ENCODE measurements at places on chromosomes 4 and X. TPM values are rescaled to one million over a fixed set of nuclear protein-coding genes. Genes with fewer than 3 reads are reported as not detected.

Gene EPGN
- polyA plus RNA-seq = not detected

Gene ARX
- polyA plus RNA-seq = not detected

Gene PRRG1
- polyA plus RNA-seq = 46.3 TPM

Gene USO1
- polyA plus RNA-seq = 29.1 TPM

DNA sequence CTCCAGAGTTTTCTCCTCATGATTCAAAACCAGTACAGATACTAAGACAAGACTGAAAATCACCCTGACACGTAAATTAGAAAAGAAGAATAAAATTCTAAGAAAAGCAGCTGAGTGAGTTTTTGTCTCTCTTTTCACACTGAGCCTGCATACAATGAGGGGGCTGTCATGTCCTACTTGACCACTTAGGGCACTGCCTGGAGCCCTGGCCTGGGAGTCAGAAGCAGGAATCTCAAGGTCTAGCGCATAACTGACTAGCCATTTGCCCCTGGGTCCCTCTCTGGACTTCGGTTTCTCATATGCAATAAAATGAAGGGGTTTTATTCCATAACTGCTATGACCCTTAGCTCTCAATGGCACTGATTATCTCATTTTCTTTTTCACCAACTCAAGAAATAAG is 36.7 kb upstream of the SLC25A4 start:
- no peak for DNase-seq

DNA sequence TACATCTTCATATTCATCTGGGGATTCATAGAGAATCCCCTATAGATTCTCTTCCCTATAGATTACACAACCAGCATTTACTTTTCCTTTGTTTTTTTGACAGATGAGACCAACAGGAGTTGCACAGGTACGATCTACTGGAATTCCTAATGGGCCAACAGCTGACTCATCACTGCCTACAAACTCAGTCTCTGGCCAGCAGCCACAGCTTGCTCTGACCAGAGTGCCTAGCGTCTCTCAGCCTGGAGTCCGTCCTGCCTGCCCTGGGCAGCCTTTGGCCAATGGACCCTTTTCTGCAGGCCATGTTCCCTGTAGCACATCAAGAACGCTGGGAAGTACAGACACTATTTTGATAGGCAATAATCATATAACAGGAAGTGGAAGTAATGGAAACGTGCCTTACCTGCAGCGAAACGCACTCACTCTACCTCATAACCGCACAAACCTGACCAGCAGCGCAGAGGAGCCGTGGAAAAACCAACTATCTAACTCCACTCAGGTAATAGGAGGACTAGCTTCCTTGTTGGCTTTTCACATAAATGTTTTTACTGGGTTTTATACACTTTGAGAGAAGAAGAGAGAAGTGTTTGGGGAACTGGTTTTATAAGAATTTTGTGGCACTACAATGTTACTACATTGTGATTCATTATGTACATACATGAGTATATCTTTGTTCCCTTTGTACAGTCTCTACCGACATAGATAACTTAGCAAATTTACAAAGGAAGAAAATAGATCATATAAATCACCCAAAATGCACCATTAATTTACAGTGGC is 137.2 kb downstream of the DIPK2B start:
- DNase-seq = no peak

GRCh38 chr4:187685247-187685646 is 310.3 kb upstream of the ZFP42 start:
- no peak for DNase-seq

- DNase-seq = no peak
Measured at GRCh38 chr4:70868778-70869177, 29.1 kb upstream of the GRSF1 start.

GRCh38 chr4:94256144-94256783 is 48.6 kb downstream of the SMARCAD1 start:
- DNase-seq = no peak

All from endothelial cell of umbilical vein (primary cell).